Fibroblast of the aortic adventitia (primary cell): ENCODE measurements at places on chromosomes 2 and 18. TPM values are rescaled to one million over a fixed set of nuclear protein-coding genes. Genes with fewer than 3 reads are reported as not detected.

Gene ASAP2
- total RNA-seq, result 37.1 and 76.4 TPM in 2 replicates

Gene IL1R2
- 0.57 and 0.81 TPM in 2 replicates for total RNA-seq

Gene R3HDM1
- 8.6 and 13.6 TPM in 2 replicates for total RNA-seq

Gene CERKL
- 0.27 TPM in 1 of 2 replicates, not detected in the other for total RNA-seq

DNA sequence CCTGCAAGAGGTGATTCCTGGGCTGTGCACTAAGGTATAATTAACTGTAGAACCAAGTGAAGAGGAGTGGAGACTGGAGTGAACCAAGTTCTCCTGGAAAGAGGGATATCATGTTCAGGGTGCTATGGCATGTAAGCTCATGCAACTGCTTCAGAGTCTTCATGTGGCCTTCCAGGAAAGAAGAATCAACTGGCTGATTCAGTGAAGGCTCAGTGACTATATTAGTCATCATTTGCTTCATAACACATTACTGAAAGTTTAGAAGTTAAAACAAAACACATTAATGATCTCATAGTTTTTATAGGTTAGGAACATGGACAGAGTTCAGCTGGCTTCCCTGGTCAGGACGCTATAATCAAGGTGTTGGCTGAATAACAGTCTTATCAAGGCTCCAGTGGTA lies 1200.8 kb upstream of the GYPC start:
- DNase-seq, result no peak

DNA sequence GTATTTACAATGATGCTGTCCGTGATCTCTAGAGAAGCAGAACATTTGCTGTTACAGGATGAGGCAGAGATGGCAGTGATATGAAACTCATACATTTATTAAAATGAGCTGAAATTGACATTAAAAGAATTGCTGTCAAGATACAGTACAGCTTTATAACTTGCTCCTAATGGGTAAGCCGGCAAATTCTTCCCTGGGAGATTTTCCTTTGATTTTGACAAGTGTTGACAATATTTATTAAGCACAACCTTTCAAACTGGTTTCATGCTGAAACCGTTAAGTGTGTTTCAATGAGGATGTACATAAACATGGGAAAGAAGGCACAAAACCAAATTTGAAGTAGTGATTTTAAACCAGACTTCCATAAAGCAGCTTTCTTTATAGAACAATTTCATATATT lies 45.5 kb downstream of the SPHKAP start:
- no peak for DNase-seq

- no peak for DNase-seq
Observed at GRCh38 chr2:82665691-82666090, 1793.4 kb downstream of the SUCLG1 start.

GRCh38 chr2:157305723-157306110 lies 19.9 kb downstream of the ERMN start:
- DNase-seq, result no peak

- DNase-seq, result no peak
Observed at GRCh38 chr18:54479365-54479764, 111.7 kb upstream of the DYNAP start.

DNA sequence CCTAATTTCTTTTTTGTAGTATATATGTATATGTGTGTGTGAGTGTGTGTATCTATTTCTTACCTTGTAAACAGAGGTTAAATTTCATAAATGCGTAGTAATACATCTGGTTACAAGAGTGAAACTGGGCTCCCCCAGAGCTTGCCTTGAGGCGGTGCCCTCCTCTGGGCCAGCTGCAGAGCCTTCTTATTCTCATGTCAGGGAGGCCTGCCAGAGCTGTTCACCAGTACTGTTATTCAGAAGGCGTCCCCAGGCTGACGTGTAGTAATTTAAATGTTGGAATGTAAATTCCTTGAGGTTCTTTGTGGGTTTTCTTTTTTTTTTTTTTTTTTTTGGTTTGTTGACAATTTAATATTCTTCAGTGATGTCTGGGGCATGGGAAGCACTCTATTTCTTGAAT lies 11.2 kb downstream of the COPS8 start:
- peak; percentile 77 for DNase-seq

GRCh38 chr2:224405841-224406370 lies 4.0 kb upstream of the FAM124B start:
- DNase-seq, result no peak

DNA sequence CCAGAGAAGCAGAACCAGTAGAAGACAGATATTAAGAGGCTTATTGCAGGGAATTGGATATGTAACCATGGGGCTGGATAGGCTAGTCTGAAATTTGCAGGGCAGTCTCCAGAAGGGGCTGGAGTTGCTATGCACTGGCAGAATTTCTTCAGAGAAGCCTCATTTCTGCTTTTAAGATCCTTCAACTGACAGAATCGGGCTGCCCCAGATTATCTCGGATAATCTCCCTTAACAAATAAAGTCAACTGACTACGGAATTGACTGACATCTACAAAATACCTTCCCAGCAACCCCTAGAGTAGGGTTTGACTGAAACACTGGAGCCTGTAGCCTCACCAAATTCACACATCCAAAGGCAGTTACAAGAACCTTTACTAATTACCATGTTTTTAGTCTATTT lies 136.4 kb downstream of the SOCS6 start:
- DNase-seq, result no peak
